ENCODE measurements at places on chromosomes 12 and 14.

DNA sequence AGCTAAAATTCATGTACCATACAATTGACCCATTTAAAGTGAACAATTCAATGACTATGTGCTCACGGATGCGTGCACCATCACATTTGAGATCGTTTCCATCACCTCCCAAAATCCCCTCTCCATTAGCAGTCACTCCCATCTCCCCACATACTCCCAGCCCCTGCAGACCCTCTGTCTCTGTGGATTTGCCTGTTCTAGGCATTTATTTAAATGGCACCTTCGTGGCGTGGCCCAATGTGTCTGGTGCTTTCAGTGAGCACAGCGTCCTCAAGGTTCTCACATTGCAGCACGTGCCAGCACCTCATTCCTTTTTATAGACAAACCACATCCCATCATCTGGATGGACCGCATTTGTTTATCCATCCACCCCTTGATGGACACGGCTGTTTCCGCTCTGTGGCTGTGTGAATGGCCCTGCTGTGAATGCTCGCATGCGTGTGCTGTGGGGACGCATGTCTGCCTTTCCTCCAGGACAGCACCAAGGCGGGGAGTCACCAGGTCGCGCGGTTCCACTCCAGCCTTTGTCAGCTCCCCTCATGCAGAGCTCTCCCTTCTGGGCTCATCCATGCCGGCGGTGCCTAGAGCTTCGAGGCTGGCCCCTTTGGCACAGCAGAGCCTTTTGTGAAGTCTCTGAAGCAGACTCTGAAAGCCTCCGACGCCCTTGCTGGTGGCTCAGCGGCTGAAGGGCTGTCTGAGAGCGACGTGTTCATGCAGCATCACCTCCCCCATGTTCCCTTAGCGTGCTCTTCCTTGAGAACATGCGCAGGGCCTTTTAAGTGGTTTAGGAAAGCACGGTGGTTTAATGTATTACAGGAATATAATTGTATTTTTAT is 184.4 kb downstream of the KIF26A start:
- no peak for DNase-seq

GRCh38 chr12:103468837-103469236 is 26.9 kb downstream of the C12orf42 start:
- no peak for DNase-seq

GRCh38 chr12:72605975-72606374 is 333.8 kb downstream of the TRHDE start:
- no peak for DNase-seq

- DNase-seq = no peak
Measured at GRCh38 chr14:32601069-32601468, 272.0 kb downstream of the AKAP6 start.

DNA sequence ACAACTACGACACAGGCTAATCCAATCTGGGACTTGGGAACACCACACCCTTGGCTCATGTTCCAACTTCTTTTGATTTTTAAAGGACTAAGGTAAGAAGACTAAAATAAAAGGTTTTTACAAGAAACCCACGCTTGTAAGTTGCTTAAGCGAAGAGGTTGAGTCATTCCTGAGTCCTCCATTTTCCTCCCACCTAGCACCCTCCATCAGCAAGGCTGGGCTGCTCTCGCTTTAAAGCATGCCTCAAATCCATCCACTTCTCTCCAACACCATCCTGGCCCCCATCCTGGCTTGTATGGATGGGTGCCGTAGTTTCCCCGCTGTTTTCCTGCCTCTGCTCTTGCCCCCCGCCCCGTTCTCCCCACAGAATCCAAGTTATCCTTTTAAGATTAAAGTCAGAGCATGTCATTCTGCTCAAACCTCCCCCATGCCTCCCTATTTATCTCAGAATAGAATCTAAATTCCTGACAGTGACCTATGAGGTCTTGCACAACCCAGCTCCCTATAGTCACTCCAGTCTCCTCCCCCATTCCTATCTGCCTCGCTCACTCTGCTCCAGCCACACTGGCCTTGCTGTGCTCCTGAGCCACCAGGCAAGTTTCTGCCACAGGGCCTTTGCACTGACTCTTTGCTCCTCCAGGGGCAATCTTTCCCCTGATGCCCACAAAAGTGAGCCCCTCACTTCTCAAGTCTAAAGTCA is 34.5 kb downstream of the SCARB1 start:
- no peak for DNase-seq

DNA sequence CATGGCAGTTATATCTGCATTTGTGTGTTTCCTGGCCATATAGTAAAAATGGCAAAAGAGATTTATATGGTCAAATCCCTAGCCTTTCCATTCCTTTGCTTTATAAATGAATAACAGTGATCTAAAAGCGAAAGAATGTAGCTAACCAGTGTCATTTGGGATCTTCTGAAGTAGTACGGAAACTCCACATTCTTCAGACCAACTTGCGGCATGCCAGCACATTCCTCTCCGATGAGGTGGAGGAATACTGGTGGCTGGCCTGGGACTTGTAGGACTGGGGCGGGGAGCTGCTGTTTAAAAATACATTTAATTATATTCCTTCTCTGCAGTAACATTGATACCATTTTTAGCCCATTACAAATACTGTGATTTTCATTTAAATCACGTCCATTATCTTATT is 85.3 kb downstream of the SAMD4A start:
- no peak for DNase-seq

DNA sequence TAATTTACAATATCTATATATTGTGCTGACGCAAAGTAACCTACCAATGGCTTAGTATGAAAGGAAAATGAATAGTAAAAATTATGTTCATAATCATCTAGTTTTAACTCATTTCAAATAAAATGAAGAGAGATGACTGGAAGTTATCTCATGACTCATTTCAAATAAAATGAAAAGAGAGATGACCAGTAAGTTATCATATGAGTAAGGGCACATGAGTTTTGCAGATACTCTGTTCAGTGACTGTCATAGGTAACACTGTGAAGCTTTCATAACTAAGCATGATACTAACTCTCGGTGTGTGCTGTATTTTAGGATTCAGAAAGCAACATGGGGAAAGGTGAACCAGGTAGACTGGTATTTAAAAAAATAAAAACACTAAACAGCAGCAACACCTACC is 364.5 kb upstream of the DIO2 start:
- no peak for DNase-seq

DNA sequence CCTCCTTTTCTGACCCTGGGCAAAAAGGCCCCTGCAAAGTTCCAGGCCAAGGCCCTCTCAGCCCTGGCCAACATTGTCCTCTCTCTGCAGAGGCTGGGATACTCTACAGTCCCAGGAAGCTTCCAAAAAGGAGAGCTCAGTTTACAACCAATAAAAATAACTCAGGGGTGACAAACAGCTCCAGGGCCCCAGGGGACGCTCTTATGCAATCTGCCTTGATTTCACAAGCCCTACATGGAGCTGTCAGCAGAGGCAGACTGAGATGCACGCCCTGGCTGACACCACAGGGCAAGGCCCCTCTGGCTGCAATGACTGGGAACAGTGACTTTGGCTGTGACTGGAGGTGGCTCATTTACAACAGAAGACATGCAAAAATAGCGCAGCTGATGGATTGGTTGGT is 129.0 kb upstream of the MED13L start:
- no peak for DNase-seq

GRCh38 chr14:103881268-103882201 is 34.2 kb upstream of the PPP1R13B start:
- no peak for DNase-seq

GRCh38 chr12:47414511-47414910 is 291.3 kb downstream of the RPAP3 start:
- no peak for DNase-seq

GRCh38 chr12:54207539-54208294 is 18.9 kb upstream of the SMUG1 start:
- peak; percentile 78 for DNase-seq

Data from T-helper 9 cell (primary cell).